AML-193 (cell line): ENCODE measurements at places on chromosomes 1 and 21.

DNA sequence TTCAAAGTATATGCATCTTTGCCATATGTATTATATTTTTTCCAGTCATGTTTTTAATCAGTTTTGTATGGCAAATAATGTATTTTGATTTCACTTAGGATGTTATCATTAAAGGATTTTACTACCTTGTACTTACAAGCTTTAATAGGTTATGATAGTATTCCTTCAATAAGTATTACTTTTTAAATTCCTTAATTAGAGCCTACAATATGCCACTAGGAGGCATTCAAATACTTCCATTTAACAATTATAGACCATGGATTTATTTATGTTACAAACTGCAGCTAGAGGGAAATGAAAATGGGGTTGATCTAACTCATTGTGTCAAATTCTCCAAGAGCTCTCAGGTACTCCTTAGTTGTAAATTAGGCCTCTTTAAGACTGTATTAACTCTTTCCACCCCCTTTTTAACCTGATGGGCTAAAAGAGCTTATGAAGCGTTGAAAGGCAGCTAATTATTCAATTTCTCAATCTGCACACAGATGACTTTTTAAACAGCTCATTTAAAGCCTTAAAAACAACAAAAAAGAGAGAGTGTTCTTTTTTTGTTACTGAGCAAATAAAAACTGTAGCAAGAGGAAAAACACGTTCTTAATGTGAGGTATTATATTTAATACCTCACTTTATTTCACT lies 156.2 kb downstream of the DENND1B start:
- DNase-seq, result peak; percentile 37

DNA sequence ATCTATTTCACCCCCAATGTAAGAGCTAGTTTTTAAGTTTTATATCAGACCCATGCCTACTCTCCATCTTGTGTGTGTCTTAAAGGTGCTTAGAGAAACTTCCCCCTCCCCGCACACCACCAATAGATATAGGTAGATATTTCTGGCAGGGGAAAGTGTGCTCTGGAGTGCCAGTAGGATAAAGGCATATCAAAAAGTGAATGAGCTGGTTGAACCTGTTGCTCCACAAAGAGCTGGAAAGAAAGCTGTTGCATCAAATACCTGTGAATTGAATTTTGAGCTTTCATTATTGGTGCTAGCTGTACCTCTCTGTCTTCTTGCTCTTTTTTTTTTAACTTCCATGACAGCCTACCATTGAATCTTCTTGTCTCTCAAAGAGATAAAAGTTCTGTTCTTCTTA lies 32.8 kb downstream of the ARID1A start:
- no peak for DNase-seq

- DNase-seq, result no peak
Measured at GRCh38 chr21:41321211-41321907, 4.8 kb downstream of the FAM3B start.

GRCh38 chr1:151716771-151717631 lies at the start of gene CELF3:
TSS of gene CELF3 (minus strand) at chr1:151716803. CDS start at chr1:151716020, 783 bp downstream.
- DNase-seq, result no peak

DNA sequence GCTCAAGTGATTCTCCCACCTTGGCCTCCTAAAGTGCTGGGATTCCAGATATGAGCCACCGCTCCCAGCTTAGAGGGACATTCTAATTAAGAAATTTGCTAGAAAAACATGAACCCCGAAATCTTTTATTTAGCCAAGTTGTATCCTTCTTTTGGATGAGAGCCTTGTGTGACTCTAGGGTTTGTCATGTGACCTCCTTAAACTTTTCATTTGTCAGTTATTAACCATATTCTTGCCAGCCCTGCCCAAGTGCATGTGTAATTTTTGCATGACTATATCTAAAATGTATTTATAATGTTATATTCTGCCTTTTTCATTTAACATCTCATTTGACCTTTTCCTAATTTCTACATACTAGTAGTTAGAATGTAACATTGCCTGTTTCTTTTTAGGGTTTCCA lies 1.9 kb downstream of the UTP25 start:
- DNase-seq, result no peak

DNA sequence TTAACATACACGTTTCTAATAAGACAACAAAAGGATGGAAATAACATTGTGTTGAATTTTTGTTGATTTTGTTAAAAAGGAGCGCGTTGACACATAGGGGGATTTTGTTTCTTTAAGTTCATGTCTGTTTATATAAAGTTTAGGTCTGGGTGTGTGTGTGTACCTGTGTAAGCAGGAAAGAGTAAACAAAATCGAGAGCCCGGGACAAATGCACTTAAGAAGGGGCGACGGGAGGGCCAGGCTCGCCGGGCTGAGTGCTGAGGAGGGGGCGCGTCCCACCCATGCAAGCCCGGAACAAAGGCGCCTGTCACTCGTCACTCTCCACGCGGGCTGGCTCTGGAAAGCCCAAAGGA lies 28.8 kb upstream of the TRIM17 start:
- no peak for DNase-seq

- no peak for DNase-seq
Measured at GRCh38 chr1:40187399-40187798, 26.2 kb downstream of the RLF start.

DNA sequence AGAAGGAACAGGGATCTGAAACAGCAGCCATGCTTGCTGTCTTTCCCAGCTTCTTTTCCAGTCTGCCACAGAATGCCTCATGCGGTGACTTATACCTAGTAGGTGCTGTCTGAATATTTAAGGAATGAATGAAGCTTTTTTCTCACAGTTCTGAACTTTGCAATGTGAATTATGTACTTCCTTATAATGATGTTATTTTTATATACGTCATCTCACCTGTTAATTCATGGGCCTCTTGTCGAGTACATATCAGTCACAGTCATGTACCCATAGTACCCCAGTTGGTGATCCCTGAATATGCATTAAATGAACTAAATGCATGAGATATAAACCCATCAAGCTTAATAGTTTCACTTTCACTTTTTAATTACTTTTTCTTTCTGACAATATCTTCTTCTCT lies 132.7 kb downstream of the NTNG1 start:
- no peak for DNase-seq

GRCh38 chr1:15803380-15803779 lies 4.1 kb downstream of the UQCRHL start:
- peak; percentile 10 for DNase-seq

- DNase-seq, result no peak
Measured at GRCh38 chr1:233246965-233247364, 48.6 kb downstream of the PCNX2 start.

- no peak for DNase-seq
Measured at GRCh38 chr1:198910816-198911215, 272.0 kb downstream of the PTPRC start.

DNA sequence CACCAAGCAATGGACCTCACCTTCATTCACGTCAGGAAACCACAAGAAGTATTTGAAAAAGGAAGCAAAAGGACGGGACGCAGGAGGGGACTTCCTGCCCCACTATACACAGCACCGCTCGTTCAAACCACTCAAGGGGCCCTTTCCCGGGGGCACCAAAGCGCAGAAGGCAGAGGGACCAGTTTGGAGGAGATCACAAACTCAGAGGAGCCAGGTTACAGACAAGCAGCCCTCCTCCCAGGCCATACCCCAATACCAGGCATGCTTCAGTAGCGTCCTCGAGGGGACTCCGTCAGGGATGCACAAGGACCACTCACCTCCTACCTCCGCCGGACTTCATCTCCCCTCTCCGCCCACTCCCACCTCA lies 685 bp downstream of the CRTC2 start:
- DNase-seq, result peak; percentile 30

- DNase-seq, result no peak
Measured at GRCh38 chr1:116983112-116983511, 18.4 kb upstream of the CD101 start.

- DNase-seq, result no peak
Measured at GRCh38 chr1:150225546-150225945, 10.4 kb downstream of the ANP32E start.

DNA sequence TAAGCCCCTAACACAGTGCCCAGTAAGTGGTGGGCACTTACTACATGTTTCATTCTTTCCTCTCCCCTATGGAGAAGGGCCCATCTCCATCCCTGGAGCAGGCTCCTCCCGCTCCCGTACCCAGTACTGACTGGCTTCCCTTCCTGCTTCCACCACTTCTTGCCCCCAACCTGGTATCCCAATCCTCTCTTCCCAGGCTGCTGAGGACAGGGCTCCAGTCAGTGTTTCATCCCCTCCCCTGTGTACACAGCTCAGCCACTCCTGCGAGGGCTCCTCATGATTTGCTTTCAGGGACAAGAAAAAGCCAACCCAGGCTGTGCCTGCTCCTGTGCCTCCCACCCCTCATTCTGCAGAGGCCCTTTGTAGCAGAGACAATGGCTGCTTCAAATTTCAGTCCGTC lies 20.8 kb upstream of the ETV3 start:
- DNase-seq, result no peak

GRCh38 chr1:107949467-107950253 lies 15.3 kb downstream of the VAV3 start:
- DNase-seq, result no peak

- DNase-seq, result no peak
Measured at GRCh38 chr1:12015001-12015491, 4.3 kb upstream of the MIIP start.

DNA sequence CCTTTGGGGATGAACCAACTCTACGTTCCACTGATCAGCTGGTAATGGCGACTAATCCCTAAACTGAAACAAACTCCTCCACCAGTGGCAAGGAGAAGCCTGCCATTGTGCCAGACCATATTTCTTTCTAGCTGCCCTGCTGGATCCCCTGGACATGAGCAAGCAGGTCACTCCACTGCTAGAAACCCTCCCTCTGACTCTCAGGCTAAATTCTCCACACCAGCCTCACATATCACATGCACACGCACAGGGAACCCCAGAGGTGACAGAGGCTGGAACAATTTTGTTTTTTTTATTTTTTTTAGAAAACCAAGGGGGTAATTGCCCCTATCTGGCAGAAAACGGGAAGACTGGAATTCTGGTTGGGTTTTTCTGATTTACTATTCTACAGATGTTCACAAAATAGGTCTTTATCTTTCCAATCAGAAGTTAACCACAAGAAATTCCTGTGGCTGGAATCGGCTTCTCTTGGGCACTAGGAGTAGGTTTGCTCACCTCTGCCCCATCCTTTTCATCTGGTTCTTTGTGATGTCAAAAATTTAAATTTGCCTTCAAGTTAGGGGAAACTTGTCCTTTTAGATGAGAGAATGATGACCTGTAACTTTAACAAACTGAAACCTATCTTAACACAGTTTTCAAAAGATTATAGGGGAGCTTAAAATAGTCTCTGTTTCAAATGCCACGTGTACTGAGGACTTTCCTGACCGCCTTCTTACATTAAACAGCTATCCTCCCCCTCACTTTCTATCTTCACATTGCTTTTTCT lies 258.1 kb downstream of the SDCCAG8 start:
- no peak for DNase-seq

DNA sequence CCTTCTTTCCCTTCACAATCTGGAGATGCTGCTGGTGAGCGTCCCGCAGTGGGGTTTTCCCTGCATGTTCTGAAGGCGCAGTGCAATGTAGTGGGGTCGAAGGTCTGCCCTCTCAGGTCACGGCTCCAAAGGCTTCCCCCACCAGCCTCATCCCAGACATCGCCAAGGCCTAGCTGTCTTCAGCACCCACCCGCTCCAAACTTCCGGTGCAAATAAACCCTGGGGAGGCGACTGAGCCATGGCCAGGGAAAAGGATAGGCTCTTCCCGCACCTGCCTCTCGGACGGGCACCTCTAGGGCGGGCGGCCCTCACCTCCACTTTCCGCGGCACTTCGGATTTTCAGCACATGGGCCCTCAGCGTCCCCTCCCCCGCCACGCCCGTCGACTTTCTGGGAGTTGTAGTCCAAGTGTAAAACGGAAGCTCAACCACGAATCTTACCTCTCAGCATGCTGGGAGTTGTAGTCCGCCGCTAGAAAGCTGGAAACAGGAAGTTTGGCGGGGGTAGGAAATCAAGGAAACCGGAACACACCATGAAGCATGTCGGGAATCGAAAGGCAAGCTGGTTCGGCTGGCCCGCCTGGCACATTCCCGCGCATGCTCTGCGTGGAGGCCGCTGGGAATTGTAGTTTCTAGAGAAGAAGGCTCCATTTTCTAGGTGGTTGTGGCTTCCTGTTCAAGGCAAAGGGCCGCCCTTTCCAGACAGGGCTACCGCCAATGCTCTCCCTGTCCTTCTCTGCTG lies at the start of gene MRPL24:
TSS of gene MRPL24 (minus strand) at position 348 of the 740 bp plus-strand sequence. CDS start 2,384 bp downstream, outside the sequence.
- DNase-seq, result peak; percentile 99

DNA sequence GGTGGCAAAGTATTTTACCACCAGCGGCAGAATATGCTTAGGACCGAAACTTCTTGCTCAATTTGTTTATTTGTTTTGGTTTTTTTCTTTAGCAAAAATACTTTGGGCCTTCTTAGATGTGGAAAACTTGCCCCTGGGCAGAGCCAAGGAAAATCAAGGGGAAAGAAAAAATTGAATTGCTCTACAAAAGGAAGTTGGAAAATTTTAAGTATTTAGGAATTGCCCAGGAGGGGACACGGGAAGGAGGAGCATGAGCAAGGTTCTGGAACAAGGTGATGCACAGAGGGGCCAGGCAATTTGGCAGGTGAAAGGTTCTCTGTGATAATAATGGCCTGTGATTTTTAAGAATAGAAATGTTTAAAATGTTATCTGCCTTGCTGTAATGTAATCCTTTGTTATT lies 28.6 kb downstream of the SGIP1 start:
- DNase-seq, result no peak

- peak; percentile 92 for DNase-seq
Measured at GRCh38 chr1:63463248-63463647, 59.8 kb downstream of the ITGB3BP start.

- DNase-seq, result no peak
Measured at GRCh38 chr1:226788965-226789364, 49.9 kb upstream of the ITPKB start.

DNA sequence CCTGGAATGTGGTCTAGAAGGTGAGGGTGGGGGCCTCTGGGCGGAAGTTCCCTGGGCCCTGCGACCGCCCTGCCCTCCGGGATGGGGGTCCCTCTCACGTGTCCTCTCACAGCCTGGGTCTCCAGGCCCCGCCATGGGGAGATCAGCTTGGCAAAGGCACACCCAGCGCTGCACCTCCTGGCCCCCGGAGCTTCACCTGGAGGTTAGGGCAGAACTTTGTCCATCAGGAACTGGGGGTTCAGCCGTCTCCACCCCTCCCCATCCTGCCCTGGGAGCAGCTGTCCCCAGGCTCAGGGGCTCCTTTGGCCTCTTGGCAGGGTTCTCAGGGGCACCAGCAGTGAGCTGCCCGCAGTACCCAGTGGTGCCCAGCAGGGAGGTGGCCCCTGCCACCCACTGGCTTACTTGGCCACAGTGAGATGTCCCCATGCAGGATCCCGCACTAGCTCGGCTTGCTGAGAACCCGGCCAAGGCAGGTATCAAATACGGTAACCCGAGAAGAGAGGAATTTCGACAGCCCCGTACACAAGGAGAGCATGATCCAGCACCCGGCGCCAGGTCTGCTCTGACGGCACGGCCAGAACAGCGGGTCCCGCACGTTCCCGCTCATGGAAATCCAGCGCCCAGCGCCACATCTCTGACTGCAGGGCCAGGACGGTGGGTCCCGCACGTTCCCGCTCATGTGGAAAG lies 36.7 kb downstream of the RRP1 start:
- no peak for DNase-seq

- DNase-seq, result no peak
Measured at GRCh38 chr1:219441884-219442283, 171.0 kb downstream of the ZC3H11B start.

- no peak for DNase-seq
Measured at GRCh38 chr1:42914092-42914627, 44.5 kb downstream of the SLC2A1 start.

- DNase-seq, result no peak
Measured at GRCh38 chr1:246146804-246147523, 360.1 kb downstream of the SMYD3 start.

- DNase-seq, result no peak
Measured at GRCh38 chr1:39452081-39452480, 39.4 kb upstream of the BMP8A start.
